HTR-8/SVneo (cell line): ENCODE measurements at places on chromosomes 11 and 22.

DNA sequence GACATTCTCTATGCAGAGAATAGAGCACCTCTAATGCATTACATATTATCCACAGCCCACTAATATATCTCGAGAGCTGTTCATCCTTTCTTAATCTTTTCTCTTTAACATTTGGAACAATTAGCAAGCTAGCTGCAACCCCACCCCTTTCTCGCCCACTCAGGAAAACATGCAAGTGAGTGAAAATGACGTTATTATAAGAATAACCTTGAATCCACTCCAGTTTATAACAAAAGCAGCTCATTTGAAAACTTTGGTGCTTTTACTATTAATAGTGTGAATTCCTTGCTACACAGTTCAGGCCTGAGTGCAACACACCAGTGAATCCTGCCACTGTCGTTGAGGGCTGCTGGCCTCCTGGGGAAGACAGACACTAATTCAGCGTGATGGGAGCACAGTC is 63.3 kb upstream of the BMAL1 start:
- DNase-seq: no peak

- DNase-seq: no peak
Observed at GRCh38 chr22:44554411-44554810, 56.4 kb upstream of the RTL6 start.

GRCh38 chr11:6062691-6063358 is 32.3 kb upstream of the OR56A1 start:
- no peak for DNase-seq

GRCh38 chr11:19939415-19939929 is 220.8 kb downstream of the DBX1 start:
- DNase-seq: no peak

DNA sequence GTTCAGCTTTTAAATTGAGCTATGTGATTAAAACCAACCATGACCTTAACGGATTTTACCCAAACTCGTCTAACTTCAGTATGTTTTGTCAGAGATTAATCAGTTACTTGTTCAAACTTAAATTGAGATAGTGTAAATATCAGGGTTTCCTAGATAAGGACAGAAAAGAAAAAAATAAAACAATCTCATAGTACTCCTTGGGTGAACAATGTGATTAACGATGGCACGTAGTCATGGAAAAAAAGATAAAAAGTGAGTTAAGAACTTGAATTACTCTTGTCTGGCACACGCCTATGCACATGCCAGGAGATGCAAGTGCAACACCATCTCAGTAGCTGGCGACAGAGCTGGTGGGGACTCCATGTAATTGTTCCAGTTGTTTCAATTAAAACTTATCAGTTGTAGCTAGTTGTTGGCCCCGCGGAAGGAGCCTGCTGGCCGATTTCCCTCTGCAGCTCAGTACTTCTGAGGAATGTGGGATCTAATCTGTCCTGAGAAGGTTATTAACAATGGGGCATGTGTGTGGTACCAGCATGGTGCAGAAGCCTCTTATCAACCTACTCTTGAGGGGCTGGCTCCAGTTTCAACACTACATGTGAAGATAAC is 3.0 kb downstream of the RASSF10 start:
- no peak for DNase-seq

DNA sequence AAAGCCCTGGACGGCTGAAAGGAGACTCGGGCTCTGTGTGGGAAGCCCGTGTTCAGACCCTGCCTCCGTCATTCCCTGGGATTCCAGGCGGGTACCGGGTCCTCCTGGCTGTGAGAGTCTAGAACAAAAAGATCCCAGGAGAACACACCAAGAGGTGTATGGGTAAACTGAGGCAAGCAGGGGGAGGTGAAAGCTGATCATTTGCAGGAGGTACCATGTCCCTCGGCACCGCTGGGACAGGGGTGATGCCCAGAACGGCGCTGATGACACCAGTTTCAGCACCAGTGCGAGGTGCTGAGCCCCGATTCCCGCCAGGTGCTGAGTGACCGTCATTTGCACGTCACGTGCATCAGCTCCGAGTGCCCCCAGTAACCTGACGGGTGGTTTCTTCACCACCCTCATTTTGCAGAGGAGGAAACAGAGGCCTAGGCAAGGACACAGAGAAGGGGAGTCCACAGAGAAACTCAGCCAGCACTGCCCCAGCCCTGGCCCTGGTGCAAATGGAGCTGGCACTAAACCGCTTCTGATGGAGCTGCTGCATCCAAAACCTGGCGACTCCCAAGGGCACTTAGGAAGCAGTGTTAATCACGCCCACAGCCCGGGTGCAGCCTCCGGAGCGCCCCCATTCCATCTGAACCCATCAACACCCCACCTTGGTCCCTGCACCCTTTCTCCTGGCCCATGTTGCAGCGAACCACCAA is 16.8 kb downstream of the MACROD1 start:
- no peak for DNase-seq

GRCh38 chr11:13880634-13881033 is 81.9 kb upstream of the SPON1 start:
- DNase-seq: no peak

- DNase-seq: no peak
Observed at GRCh38 chr11:31861011-31861410, 49.9 kb upstream of the PAX6 start.

- no peak for DNase-seq
Observed at GRCh38 chr11:112809429-112809828, 151.8 kb upstream of the NCAM1 start.

DNA sequence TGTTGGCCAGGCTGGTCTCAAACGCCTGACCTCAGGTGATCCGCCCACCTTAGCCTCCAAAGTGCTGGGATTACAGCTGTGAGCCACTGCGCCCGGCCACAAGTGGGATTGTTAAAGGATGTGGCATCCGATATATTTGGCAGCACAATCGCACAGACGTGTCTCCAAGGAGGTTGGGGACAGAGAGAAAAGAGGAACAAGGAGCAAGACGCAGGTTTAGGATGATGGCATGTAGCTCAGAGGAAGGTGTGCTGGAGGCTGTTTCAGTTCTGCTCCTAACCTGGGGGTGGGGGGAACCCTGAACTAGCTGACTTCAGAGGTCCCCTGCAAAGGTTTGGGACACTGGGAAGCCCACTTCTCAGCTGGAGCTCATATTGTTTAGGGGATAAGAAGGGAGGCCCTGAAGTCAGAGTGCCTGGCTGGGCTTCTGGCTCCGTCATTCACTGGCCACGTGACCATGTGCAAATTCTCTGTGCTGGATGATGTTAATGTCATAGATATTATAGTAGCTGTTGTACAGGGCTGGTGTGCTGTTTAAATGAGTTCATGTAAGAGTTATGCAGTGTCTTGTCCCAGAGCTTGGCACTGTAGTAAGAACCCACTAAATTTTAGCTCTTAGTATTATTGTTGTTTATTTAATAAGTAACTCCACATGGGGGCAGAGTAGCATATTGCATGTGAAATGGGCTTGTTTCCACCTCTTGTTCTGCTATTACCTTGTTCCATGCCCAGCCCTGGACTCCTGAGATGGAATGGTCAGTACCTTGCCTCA is 129.7 kb downstream of the ST3GAL4 start:
- no peak for DNase-seq

DNA sequence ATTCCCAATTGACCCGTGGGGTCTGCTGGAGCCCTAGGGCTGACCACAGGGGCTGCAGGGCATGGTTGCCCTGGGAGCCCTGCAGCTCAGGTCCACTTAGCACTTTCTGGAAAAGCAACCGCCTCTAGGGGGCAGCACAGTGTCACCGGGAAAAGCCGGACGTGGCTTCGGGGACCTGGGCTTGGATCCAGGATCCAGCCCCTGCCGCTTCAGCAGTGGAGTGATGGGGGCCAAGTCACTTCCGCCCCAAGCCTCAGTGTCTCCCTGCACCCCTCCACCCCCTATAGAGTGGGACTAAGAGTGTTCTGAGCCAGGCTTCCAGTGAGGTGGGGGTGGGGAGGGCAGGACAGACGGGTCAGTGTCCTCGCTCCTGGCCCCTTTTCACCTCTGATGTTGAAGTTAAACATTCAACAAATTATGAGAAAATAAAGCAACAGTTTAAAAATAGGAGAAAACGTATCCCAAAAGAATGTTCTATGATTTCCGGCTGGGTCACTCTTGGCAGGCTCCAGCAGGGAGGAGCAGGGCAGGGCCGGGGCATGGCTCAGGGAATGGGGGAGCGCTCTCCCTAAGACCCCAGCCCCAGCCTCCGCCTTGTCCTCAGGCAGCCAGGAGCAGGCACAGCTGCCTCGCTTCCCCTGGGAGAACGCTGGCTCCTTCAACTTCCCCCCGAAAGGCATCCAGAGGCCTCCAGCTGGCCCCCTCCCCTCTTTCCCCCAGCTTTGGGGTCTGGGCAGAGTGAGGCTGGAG is 96.5 kb upstream of the FGF3 start:
- DNase-seq: peak; percentile 83

DNA sequence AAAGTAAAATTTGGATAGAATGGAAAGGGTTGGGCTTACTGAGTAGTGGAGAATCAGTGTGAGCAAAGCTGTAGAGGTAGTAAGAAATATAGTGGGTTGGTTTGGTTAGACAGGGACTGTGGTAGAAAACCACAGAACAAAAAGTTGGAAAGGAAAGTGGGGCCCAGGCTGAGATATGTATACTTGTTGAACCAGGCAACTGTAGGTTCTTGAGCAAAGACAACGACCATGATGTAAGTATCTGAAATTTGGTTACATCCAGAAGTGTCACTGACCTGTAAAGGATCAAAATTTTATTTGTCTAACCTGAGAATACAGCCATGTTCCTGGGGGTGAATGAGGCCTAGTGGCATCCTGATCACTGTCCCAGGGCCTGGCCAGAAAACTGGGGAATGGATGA is 114.1 kb downstream of the STIM1 start:
- no peak for DNase-seq

DNA sequence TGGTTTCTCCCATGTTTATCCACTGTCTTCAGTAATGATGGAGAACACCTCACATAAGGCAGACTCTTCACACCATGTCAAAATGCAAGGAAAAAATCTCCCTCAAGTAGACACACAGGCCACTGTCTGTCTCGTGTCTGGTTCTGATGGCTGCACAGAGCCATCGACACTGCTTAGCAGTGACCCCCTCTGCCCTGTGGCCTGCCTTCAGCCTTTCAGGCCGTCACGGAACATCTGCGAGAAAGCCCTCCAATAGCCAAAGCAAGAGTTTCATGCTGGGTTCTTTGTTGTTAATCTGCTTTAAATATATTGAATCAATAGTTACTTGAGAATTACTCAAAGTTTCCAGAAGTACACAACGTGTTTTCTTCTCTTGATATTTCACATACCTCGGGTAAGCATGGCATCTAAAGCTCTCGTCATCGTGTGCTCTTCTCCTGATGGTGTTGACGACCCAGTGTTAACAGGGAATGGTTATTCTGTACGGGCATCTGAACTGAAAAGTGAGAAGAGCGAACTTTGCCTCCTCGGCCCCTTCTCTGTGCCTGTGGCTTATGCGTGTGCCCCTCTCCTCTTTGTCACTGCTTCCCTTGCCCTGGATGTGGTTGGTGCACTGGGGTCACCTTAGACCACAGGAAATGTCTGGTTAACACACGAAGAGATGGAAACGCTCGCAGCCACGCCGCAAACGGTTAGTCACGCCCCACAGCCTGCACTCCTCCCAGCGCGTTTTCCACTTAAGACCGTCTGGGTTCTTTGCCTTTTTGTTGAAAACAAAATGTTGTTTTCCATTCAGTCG is 33.4 kb upstream of the CTTN start:
- no peak for DNase-seq

DNA sequence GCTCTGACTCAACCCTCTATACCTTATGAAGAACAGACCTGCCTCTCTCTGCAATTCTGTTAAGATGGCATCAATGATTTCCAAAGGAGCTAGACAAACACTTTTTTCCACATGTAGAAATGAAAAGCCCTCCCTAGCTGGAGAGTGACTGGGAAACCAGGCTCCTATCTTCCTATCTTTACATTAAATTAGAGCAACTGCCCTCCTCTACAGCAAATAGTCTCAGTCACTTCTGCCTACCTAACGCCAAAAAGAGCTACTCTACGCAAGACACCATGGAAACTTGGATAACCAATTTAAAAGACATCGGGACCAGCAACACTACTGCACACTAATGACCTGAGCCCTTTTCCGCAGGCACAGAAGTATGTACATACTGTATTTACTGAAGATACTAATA is 84.8 kb downstream of the MICAL3 start:
- DNase-seq: no peak

DNA sequence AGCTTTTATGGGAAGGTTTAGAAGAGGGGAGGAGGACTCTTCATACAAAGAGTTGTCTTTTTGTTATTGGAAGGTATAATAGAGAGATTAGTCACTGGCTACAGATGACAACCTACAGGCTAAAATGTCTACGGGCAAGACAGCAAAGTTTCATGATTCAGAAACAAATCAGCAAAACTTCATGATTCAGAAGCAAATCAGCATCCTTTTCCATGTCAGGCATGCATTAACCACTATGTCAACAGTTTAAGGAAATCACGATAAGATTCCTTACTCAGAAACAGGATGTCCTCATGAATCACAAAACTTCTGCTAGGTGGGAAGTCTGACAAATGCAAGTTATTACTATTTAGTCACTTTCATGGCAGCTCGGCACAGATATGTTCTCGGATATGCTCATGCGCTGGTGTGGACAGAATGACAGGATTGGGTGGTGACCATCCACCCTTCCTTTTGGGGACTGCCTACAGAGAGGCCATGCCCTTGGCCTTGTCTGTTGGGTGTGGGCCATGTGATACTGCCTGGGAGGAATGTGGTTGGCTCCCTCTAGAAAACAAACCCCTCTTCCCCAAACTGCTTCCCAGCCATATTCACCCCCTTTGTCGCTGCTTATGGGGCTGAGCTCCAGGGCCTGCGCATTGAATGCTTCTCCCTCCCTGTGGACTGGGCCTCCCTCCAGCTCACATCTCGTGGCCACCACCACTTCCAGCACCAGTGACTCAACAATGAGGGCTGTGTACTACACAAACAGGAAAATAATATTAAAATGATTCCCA is 10.1 kb downstream of the C11orf91 start:
- DNase-seq: peak; percentile 62
